ENCODE measurements at places on chromosomes 1 and 21. TPM values are rescaled to one million over a fixed set of nuclear protein-coding genes. Genes with fewer than 3 reads are reported as not detected.

DNA sequence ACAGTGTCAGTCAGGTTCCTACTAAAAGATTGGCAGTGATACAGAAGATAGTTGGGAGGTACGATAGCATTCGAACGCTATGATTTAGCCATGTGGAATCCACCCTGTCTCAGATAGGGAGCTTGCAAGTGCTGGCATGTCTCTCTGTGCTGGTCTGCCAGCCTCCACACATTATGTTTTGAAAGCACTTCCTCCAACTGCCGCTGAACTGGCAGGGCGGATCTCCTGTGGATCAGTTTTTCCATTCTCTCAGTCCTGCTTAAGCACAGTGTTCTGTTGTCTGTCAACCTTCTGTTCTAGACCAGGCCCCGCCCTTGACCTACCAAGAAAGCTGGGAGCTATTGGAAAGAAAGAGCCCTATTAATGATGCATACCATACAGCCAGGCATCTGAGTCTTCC lies 65.5 kb upstream of the PALMD start:
- DNase-seq, result no peak
- no peaks in the 10 kb centered on the region for H3K4me1 ChIP-seq
- H3K4me3 ChIP-seq, result no peak overlapping the region
- H3K36me3 ChIP-seq, result no peaks in the 10 kb centered on the region
- H3K27me3 ChIP-seq, result no peaks in the 10 kb centered on the region

DNA sequence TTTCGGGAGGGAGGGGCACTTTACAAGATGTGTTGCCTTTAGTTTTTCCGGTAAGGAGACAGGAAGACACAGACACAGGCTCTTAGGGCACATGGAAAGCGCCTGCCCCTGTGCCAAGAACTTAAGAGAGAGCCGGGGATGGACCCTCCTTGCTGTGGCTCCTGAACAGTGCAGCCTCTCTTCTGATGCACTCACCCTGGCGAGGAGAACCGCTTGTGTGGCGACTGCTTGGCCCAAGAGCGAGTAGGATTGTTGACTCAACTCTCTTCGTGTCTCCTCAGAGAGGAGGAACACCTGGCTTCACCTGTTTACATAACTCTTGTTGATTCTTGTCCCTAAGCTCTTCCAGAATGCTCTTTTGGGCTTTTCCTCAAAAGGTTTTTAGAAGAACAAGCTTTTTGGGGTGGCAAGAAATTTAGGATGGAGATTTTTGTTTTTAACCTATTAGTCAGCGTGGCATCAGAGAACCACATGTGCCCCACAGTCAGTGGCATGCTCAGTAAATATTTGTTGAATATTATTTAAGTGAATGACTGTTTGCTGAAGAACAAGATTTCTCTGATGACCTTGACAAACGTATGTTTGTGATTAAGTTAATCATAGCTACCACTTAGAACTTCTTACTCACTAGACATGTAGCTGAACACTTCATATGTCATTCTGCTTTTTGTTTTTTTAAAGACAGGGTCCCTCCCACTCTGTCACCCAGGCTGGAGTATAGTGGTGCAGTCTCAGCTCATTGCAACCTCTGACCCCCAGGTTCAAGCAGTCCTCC lies 60.6 kb downstream of the NFIA start:
- H3K27me3 ChIP-seq, result no peaks in the 10 kb centered on the region
- no peak for DNase-seq
- H3K36me3 ChIP-seq, result no peaks in the 10 kb centered on the region
- H3K4me3 ChIP-seq, result no peak overlapping the region

- H3K27me3 ChIP-seq, result no peaks in the 10 kb centered on the region
- no peaks in the 10 kb centered on the region for H3K4me1 ChIP-seq
- H3K4me3 ChIP-seq, result no peak overlapping the region
- H3K27ac ChIP-seq, result no peak overlapping the region
- no peak for DNase-seq
Measured at GRCh38 chr1:12851779-12852178, 3.3 kb upstream of the HNRNPCL1 start.

GRCh38 chr1:101194746-101195145 lies 42.1 kb upstream of the S1PR1 start:
- H3K4me3 ChIP-seq, result no peak overlapping the region
- H3K4me1 ChIP-seq, result no peaks in the 10 kb centered on the region
- no peak overlapping the region for H3K27ac ChIP-seq
- no peak for DNase-seq

- H3K36me3 ChIP-seq, result no peaks in the 10 kb centered on the region
- peak overlapping the region; percentile 92 for H3K4me3 ChIP-seq
- H3K4me1 ChIP-seq, result peaks cover 20% of the 10 kb centered on the region
Measured at GRCh38 chr1:11013160-11013531, 692 bp downstream of the TARDBP start.

GRCh38 chr1:20634065-20634593 lies 871 bp downstream of the PINK1 start:
- peaks cover 6% of the 10 kb centered on the region for H3K36me3 ChIP-seq
- H3K4me1 ChIP-seq, result peaks cover 15% of the 10 kb centered on the region
- H3K27me3 ChIP-seq, result no peaks in the 10 kb centered on the region
- no peak for DNase-seq
- peak overlapping the region; percentile 94 for H3K27ac ChIP-seq
- peak overlapping the region; percentile 73 for H3K4me3 ChIP-seq

DNA sequence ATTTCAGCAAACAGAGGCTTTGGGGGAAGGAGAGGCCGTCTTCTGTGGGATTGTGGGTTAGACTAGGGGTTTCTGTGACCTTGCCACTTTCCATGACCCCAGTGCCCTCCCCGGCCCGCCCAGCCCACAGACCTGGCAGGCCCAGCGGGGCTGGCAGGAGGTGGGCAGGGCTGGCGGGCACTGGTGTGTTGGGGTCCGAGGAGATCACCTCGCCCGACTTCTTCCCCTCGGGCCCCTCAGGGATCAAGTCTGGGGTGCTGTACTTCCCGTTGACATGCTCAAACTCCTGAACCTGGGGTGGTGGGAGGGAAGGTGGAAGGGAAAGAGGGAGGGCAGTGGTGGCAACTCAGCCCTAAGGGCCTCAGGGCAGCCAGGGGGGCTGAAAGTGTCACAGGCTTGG lies 56.3 kb downstream of the CHD5 start:
- no peak overlapping the region for H3K4me3 ChIP-seq
- peaks cover 9% of the 10 kb centered on the region for H3K4me1 ChIP-seq
- no peaks in the 10 kb centered on the region for H3K36me3 ChIP-seq
- DNase-seq, result no peak
- H3K27ac ChIP-seq, result no peak overlapping the region

DNA sequence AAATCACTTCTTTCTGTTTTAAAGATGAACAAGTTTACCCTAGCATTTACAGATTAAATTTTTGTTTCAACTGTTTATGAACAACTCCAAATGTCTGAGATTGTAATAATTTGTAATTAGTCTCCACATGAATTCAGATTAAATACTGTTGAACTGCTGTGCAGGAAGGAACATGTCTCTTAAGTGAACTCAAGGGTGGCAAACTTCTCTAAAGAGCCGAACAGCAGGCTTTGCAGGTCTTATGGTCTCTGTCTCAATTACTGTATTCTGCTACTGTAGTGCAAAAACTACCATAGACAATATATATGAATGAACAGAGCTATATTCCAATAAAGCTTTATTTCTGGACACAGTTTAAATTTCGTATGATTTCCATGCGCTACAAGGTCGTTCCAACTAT lies 6.6 kb downstream of the RSBN1 start:
- no peaks in the 10 kb centered on the region for H3K27me3 ChIP-seq
- peak overlapping the region; percentile 42 for H3K27ac ChIP-seq
- no peak overlapping the region for H3K4me3 ChIP-seq
- no peak for DNase-seq
- no peaks in the 10 kb centered on the region for H3K36me3 ChIP-seq

DNA sequence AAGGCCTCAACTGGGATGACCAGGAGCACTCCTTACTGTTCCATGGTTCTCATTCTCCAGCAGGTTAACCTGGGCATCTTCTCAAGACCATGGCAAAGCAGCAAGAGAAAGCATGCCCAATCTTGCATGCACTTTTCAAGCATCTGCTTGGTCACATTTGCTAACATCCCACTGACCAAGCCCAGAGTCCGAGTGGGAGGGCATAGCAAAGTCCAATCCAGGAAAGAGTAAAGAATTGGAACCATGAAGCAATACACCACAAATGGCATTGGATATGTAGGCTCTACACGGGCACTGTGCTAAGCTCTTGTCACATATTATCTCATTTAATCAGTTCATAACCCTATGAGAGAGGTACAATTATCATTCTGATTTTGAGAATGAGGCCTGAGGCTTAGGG lies 73.6 kb downstream of the PAPPA2 start:
- no peak overlapping the region for H3K4me3 ChIP-seq
- DNase-seq, result no peak
- H3K27ac ChIP-seq, result no peak overlapping the region
- H3K36me3 ChIP-seq, result no peaks in the 10 kb centered on the region
- no peaks in the 10 kb centered on the region for H3K4me1 ChIP-seq
- H3K27me3 ChIP-seq, result no peaks in the 10 kb centered on the region

DNA sequence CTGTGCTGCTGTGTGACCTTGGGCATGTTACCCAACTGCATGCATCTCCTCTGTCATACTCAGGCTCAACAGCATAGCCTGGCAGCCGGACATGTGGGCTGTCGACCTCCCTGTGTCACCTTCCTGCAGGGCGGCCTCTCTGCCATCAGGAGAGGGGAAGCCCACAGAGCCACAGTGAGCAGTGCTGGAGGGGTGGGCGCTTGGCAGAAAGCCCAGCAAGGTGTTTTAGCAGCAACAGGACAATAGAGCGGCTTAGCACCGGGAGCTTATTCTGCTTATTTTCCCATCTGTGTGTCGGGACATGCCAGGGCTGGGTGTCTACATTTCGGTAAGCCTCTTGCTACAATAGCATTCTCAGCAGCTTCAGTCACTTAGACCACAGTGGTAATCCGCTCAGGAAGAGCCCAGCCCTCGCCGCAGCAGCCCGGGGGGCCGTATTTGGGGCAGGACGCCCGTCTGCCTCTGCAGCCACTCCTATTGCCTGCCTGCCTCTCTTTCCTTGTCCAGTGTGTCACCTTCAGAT lies 22.8 kb upstream of the CDK18 start:
- peaks cover 27% of the 10 kb centered on the region for H3K27me3 ChIP-seq
- no peak overlapping the region for H3K27ac ChIP-seq

GRCh38 chr1:193183019-193183627 lies 3.3 kb downstream of the B3GALT2 start:
- H3K4me1 ChIP-seq, result peaks cover 78% of the 10 kb centered on the region
- H3K4me3 ChIP-seq, result no peak overlapping the region
- no peaks in the 10 kb centered on the region for H3K36me3 ChIP-seq
- DNase-seq, result no peak

- peaks cover 9% of the 10 kb centered on the region for H3K4me1 ChIP-seq
- H3K4me3 ChIP-seq, result no peak overlapping the region
- DNase-seq, result no peak
- no peaks in the 10 kb centered on the region for H3K36me3 ChIP-seq
- H3K27ac ChIP-seq, result no peak overlapping the region
Measured at GRCh38 chr21:34999397-34999941, 49.6 kb downstream of the RUNX1 start.

GRCh38 chr1:109623601-109624161 lies 4.0 kb downstream of the AMPD2 start:
- no peak for DNase-seq
- no peak overlapping the region for H3K4me3 ChIP-seq
- peak overlapping the region; percentile 7 for H3K27ac ChIP-seq
- no peaks in the 10 kb centered on the region for H3K36me3 ChIP-seq

- no peak for DNase-seq
- no peaks in the 10 kb centered on the region for H3K27me3 ChIP-seq
- no peak overlapping the region for H3K27ac ChIP-seq
Measured at GRCh38 chr1:157238585-157238984, 100.4 kb upstream of the ETV3 start.

GRCh38 chr1:78240191-78240590 lies 194.4 kb downstream of the GIPC2 start:
- H3K4me1 ChIP-seq, result peaks cover 15% of the 10 kb centered on the region
- no peak overlapping the region for H3K27ac ChIP-seq
- no peaks in the 10 kb centered on the region for H3K27me3 ChIP-seq

DNA sequence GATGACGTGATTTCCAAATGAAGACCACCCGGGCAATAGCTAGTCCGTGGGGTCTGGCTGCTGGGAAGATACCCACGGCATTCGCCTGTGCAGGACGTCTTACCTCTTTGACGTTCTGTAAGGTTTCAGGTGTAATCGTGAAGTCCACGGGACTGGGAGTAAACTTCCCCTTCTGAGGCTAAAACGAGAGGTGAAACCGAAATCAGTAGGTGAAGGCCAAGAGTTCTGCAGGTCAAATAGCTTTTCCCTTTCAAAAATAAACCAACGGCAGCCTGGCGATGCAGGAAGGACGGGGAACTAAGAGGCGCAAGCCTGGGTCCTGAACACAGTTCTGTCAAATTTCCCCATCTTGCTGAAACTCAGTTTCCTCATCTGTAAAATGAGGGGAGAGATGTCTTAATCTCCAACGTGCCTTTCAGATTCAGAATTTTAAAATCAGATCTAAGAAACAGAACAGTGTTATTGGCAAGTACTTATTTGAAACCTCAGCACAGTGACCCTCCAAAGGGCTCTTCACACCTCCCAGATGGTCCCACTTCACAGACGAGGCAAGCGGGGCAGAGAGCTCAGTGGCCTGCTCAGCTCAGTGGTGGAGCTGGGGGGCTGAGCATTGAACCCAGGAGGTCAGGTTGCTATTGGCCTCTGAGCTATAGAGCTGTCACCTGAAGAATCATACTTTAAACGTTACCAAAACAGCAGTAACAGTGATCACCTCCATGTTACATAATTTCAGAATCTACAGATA lies 34.7 kb downstream of the VPS26C start:
- DNase-seq, result no peak
- no peaks in the 10 kb centered on the region for H3K4me1 ChIP-seq
- H3K27me3 ChIP-seq, result no peaks in the 10 kb centered on the region
- H3K27ac ChIP-seq, result no peak overlapping the region
- H3K4me3 ChIP-seq, result no peak overlapping the region

GRCh38 chr1:51348147-51348527 lies 17.8 kb upstream of the TTC39A start:
- no peak for DNase-seq
- no peaks in the 10 kb centered on the region for H3K4me1 ChIP-seq
- no peak overlapping the region for H3K27ac ChIP-seq
- H3K27me3 ChIP-seq, result peaks cover 33% of the 10 kb centered on the region
- H3K36me3 ChIP-seq, result no peaks in the 10 kb centered on the region
- H3K4me3 ChIP-seq, result no peak overlapping the region

- no peaks in the 10 kb centered on the region for H3K36me3 ChIP-seq
- H3K4me1 ChIP-seq, result no peaks in the 10 kb centered on the region
- no peak for DNase-seq
- H3K27ac ChIP-seq, result no peak overlapping the region
- H3K4me3 ChIP-seq, result no peak overlapping the region
Measured at GRCh38 chr1:42886046-42886739, 39.8 kb downstream of the ZNF691 start.

- H3K4me1 ChIP-seq, result no peaks in the 10 kb centered on the region
- H3K27ac ChIP-seq, result no peak overlapping the region
- H3K27me3 ChIP-seq, result no peaks in the 10 kb centered on the region
- no peaks in the 10 kb centered on the region for H3K36me3 ChIP-seq
- H3K4me3 ChIP-seq, result no peak overlapping the region
- no peak for DNase-seq
Measured at GRCh38 chr1:166197141-166197540, 30.3 kb upstream of the FAM78B start.

The SLC5A9 gene
- 15.2 TPM for total RNA-seq

The TMEM61 gene
- total RNA-seq, result 24.8 TPM

The LRRC38 gene
- not detected for total RNA-seq

The PTCH2 gene
- total RNA-seq, result 0.14 TPM

The ZNF593OS gene
- not detected for total RNA-seq

The MPL gene
- total RNA-seq, result 0.32 TPM

The CNTN2 gene
- total RNA-seq, result 1.4 TPM

The PRR9 gene
- not detected for total RNA-seq

The EFNA1 gene
- 49.9 TPM for total RNA-seq

The PPM1J gene
- not detected for total RNA-seq

The RAB25 gene
- total RNA-seq, result 175 TPM
